ENCODE measurements at places on chromosomes 3 and 15.
A peak's percentile ranks its signal among the peaks of the same experiment; 100 is the strongest.

GRCh38 chr15:64824929-64825430, 467 bp downstream of the PIF1 start:
- DNase-seq = no peak

DNA sequence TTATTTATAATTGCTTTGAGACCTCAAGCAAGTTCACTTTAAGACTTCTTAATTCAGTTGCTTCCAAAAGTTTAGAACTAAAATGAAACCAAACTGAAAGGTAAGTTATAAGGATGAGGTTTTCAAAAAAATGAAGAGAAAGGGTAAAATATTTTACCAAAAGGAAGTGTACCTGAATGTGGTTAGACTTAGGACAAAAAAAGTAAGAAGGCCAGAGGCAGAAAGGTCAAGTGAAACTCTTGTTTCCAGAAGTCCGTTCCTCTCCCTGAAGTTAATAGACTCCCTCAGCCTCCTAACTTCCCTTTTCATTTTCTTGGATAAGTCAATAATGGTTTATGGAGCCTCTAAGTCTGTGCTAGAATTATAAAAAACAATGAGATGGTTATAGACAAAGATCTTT, 16.6 kb downstream of the BTLA start:
- DNase-seq = no peak

GRCh38 chr15:78170848-78171773, 21.9 kb downstream of the IDH3A start:
- no peak for DNase-seq

GRCh38 chr3:86958534-86958933, 32.4 kb downstream of the VGLL3 start:
- no peak for DNase-seq

GRCh38 chr3:170425491-170426239, 7.0 kb downstream of the CLDN11 start:
- DNase-seq = peak; percentile 37

- DNase-seq = no peak
Observed at GRCh38 chr15:89360294-89360971, 25.8 kb upstream of the POLG start.

DNA sequence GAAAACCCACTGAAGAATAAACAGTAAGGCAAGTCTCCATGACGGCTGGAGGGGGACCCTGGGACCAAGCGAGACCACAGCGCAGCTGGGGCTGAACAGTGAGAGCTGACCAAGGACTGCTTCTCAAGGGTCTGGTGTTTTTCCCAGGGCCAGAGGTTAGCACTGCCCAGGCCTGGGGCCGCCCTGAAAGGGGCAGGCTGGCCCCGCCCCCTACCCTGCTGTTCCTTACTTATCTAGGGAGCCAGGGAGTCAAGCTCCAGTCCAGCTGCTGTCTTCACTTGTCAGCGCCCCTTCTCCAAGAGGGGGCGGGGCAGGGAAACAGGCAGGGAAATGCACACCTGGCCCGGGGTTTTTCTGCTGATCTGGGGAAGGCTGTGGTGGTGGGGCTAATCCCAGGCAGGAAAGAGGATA, 51.6 kb upstream of the HACD2 start:
- no peak for DNase-seq

- no peak for DNase-seq
Observed at GRCh38 chr15:89514596-89515406, 18.4 kb upstream of the RHCG start.

DNA sequence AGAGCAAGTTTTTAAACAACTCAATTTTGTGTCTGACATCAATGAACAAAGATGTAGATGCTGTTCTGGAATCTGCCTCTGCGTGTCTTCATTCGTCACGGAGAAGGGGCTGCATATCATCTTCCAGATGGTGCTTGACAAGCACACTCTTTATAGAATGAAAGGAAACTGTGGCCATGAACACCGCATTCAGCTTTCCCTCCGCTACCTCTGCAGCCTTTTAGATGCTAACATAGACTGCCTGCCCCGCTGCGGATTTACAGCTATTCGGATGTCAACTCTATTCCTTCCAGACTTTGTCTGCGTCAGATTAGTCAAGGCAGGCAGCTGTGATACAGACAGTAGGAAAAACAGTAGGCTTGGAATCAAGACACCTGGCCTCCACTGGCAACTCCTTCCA, 232.9 kb downstream of the TJP1 start:
- DNase-seq = no peak

- DNase-seq = peak; percentile 67
Observed at GRCh38 chr3:108133858-108134554, 43.2 kb upstream of the CD47 start.

- DNase-seq = no peak
Observed at GRCh38 chr15:90214553-90215196, 13.5 kb downstream of the SEMA4B start.

DNA sequence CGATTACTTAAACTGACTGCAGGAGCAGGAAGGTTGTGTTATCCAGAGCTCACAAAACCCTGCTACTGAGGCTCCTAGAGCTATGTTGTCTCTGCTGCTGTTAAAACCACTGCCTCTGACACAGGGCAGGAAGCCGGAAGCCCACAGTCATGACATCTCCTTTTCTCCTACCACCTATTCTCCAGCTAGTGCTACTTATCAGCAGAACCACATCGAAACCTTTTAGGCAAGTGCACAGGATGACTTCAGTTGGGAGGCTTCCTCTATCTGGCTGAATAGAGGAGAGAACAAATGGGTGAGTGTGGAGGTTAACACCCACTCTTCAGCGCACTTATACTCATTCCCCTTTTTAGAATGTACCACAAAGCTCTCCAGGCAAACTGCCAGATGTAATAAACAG, 638.0 kb downstream of the OTOL1 start:
- peak; percentile 95 for DNase-seq

- no peak for DNase-seq
Observed at GRCh38 chr3:172753125-172753524, 2.6 kb downstream of the ECT2 start.

DNA sequence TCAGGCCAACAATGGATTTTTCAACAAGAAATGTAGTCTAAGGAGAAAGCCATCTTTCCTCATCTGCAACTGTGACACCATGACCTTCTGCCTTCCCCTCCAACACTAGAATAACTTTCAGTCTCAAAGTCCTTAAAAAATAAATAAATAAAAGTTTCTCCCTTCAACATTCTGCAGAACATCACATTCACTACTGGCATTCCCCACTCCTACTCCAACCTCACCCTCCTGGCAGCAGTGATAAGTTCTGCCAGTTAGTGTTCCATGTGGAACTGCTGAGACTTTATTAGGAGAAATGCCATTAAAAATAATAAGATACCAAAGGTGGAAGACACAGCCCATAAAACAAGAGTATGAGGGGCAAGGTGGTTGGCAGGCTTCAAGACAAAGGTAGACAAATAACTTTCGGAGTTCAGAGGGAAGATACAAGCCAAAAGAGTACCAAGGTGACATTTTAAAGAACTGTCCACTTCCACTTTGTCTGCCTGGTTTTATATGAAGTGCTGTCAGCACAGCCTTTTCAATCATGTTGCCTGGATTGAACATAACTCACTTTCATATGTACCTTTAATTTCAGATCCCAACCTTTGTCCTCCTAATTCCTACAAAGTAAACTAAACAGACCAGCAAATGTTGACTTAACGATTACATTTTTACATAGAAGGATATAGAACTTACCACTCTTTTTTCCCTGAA, 37.5 kb upstream of the RSL24D1 start:
- no peak for DNase-seq

DNA sequence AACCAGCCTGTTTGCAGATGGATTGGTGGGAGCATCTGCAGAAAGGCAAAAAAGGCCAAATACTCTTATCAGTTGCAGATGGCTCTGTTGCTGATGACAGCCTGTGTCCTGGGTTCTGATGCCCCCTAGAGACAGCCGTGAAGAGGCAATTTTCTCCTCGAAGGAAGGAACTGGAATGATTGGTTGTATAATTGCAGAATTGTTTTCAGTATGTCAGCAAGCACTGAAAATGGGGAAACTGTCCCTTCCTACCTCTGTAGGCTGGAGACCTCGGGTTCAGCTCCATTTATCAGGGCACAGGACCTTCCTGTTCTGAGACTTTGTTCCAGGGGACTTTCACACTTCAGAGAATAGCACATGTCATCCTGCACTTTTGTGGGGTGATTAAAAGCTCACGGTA, 103.0 kb downstream of the PGPEP1L start:
- peak; percentile 45 for DNase-seq

DNA sequence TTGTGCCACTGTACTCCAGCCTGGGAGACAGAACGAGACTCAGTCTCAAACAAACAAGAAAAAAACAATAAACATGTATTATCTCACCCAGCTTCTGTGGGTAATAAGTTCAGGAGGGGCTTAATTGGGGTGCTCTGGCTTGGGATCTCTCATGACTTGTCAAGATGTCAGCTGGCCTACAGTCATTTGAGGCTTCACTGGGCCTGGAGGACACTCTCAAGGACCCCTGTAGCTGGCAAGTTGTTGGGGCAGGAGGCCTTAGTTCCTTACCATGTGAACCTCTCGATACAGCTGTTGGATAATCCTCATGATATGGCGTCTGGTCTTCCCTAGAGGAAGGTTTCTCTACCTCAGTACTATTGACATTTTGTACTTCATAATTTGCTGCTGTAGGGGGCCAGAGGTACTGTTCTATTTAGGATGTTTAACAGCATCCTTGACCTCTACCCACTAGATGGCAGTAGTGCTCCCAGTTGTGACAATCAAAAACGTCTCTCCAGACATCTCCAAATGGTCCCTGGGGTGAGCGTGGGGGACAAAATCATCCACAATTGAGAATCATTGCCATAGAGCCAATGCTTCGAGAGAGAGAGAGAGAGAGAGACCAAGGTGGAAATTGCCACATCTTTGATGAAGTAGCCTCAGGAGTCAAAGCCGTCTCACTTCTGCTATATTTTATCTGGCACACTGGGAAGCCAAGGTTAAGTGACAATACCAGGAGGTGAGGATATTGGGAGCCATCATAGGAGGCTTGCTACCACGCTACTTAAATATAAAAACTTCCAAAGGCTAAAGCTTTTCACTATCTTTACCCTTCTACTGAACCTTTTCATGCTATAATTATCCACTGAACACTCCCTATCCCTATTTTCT, 23.9 kb upstream of the SLTM start:
- DNase-seq = peak; percentile 78

GRCh38 chr3:195711813-195712534, 8.8 kb upstream of the MUC20 start:
- DNase-seq = no peak

- no peak for DNase-seq
Observed at GRCh38 chr3:39169712-39170111, 16.3 kb upstream of the CSRNP1 start.

GRCh38 chr3:14451844-14452739, 49.7 kb downstream of the SLC6A6 start:
- DNase-seq = no peak

DNA sequence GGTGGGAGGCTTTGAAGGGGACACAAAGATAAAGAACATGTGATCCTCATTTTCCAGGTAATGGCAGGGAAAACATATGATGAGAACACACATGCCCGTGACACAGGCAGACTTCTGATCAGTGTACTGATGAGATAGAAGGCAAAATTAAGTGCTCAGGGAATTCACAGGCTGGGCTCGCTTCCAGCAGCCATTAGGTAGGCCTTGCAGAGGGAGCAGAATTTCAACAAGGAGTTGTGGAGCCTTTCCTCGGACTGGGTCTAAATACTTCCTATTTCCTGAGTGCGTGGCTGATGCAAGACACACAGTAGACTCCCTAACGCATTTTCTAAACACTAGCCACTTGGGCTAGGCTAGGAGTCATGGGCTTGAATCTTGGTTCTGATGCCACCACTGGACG, 74.0 kb upstream of the ETV5 start:
- DNase-seq = no peak

DNA sequence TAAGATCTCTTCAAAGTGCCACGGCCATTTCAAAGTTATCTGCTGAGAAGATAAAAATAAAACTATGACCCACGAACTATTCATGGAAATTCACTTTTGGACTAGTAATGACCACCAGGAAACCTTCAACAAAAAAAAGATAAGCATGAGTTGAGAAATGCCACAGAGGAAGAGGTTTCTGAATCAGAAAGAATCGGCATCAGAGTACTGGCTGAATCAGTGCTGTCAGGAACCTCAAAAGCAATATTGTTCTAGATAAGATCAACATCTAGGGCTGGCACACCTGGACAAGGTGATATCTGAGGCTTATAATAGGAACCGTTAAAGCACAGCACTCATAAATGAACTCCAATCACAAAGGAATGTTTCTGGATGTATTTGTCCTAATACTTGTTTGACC, 72.7 kb downstream of the PEAK1 start:
- peak; percentile 35 for DNase-seq

GRCh38 chr15:63369296-63369695, 12.3 kb downstream of the CA12 start:
- DNase-seq = peak; percentile 87

DNA sequence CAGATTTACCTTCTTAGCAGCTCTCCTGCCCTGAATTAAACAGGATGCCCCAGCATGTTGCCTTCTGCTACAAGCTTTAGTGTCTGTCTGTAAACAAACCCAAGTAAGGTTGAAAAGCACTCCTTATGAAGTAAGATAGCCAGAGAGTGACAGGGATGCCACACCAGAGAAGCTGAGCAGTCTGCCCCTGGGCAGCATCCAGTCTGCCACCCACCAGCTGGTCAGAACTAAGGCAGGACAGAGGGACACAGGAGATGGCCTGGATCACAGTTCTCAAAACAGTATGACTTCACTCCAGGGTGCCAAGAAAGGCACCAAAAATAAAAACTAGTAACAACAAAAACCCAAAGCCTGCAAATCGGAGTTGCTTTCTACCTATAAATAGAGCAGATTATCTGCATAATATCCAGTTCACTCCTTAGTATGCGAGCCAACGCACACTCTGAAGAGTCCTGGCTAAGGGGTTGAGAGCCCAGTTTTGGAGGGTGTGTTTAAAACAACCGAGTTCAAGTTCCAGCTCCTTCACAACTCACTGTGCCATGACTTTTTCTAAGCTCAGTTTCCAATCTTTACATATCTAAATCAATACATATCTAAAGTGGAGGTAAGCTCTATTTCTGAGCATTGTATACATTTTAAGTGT, 198.9 kb downstream of the KCNMB2 start:
- no peak for DNase-seq

- DNase-seq = no peak
Observed at GRCh38 chr3:111190518-111190917, 118.9 kb downstream of the NECTIN3 start.

DNA sequence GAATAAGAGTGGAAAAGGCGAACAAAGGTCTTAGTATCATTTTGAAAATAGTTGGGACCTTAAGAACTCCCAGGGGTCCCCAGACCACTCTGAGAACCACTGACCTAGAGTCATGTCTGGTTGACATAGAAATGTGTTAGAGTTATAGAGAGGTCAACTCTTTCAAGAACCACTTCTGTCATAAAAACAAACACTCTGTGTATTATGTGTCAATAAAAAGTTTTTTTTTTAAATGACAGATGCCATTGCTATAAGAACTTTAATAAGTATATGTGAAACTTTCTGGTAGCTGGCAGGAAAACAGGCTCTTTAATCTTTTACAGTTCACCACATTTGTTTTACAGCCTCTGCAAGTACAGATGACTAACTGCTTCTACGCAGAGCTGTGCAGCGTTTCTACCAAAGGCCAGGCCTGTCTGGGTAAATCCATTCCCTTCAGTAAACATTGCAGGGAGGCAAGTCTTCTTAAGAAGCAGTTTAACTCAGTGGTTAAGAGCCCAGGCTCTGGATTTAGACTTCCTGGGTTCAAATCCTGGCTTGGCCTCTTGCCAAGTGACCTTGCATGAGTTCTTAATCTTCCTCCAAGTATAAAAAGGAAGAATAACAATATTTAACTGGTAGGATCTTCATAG, 56.6 kb downstream of the RFTN1 start:
- DNase-seq = peak; percentile 54
